ENCODE measurements at places on chromosomes 7 and 10.

GRCh38 chr7:29412912-29413311, 150.7 kb upstream of the PRR15 start:
- DNase-seq: no peak

DNA sequence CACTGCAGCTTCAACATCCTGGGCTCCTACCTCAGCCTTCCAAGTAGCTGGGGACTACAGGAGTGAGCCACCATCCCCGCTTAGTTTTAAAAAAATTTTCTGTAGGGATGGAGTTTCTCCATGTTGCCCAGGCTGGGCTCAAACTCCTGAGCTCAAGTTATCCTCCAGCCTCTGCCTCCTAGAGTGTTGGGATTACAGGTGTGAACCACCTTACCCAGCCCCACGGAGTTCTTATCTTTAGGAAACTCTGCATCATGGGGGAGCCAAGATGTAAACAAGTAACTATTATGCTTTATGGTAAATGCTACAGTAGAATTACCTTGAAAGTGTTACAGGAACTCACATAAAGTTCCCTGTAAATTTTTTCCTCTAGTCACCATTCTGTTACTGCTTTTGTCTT, 65.3 kb downstream of the PHTF2 start:
- no peak for DNase-seq

DNA sequence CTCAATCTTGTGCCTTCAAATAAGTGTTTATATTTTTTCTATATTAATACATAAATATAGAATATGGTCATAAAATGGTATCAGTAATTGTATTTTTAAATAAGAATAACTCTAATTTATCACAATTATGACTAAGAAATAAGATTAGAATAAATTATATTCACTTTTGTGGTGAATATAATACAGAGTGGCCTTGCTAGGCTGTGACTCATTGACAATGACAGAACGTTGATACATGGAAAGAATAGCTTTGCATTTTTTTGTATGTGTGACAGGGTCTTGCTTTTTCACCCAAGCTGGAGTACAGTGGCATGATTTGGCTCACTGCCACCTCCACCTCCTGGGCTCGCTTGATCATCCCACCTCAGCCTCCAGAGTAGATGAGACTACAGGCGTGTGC, 47.8 kb upstream of the PCLO start:
- no peak for DNase-seq

- DNase-seq: no peak
These were observed 118.5 kb downstream of the ABLIM1 start for GRCh38 chr10:114539623-114540022.

- DNase-seq: no peak
These were observed 26.2 kb downstream of the CCSER2 start for GRCh38 chr10:84354623-84355022.

GRCh38 chr10:79239924-79240581, 107.2 kb upstream of the PPIF start:
- DNase-seq: no peak

DNA sequence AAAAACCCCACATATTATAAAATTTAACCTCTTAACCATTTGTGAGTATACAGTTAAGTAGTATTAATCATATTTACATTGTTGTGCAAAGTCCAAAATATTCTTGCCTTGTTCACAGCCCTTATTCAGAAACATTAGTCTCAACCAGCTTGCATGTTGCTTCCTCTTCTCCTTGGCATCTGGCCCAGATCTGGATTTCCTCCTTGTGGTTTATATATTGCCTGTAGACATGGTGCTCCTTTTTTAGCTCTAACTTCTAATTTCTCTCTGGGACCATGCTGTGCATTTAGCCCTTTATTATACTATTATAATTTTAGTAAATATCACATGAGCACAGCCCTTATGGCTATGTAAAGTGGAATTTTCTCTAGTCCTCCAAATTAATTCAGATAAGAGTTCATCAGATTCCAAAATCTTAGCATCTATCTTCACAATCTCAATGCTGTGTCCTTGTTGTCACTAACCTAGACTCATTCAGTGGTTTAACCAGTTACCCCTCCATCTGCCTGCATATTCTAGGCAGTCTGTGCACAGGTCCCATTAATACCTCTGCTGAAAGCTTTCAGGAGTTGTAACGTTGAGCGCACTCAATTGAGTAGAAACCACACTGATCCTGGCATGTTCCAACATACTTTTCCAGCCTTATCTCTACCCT, 7.9 kb downstream of the CPED1 start:
- DNase-seq: peak; percentile 1

GRCh38 chr10:78991187-78991586, 77.6 kb upstream of the ZMIZ1 start:
- DNase-seq: no peak

GRCh38 chr10:86365346-86366032, 1.1 kb downstream of the GRID1 start:
- no peak for DNase-seq

- DNase-seq: no peak
These were observed 74.5 kb upstream of the VKORC1L1 start for GRCh38 chr7:65798111-65799075.

- DNase-seq: no peak
These were observed 42.4 kb upstream of the AGBL3 start for GRCh38 chr7:134943785-134944400.

GRCh38 chr10:36671607-36672006, 453.8 kb upstream of the ANKRD30A start:
- no peak for DNase-seq

DNA sequence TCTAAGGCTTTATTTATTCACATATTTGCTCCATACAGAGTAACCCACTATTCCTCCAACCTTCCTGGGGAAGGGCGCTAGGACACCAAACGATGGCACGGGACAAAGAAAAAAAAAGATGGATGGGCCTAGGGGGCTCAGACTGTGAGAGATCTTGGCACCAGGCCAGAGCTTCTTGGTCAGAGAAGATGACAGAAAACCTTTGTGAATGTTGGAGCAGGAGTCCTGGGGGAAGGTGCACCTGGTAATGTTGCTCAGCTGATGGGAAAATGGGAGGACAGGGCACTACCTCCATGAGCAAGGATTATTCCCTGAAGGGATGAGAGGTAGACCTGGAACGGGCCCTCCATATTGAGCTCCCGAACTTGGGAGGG, 1.4 kb upstream of the SH3PXD2A start:
- no peak for DNase-seq

GRCh38 chr10:59582780-59583179, 126.9 kb downstream of the SLC16A9 start:
- DNase-seq: no peak

DNA sequence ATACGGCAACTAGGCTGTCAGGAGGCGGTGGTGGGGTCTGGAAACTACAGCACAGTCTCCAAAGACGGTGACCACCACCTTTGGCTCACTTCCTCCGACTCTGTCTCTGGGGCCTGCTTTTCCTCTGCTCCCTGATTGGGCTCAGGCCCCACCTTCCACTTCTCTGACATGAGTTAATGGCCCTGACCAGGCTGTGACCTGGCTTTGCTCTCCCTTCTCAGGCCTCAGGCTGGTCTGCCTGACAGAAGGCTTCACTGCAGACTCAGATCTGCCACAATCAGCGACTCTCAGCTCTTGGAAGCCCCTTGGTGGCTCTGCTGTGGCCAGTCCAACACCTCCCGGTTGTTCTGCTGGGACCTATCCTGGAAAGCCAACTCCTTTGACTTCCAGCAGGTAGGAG, 7.7 kb downstream of the STYXL1 start:
- no peak for DNase-seq

GRCh38 chr10:73772281-73773151, 9.3 kb upstream of the CHCHD1 start:
- DNase-seq: peak; percentile 37

GRCh38 chr10:45373576-45374349, at the start of gene ALOX5:
ALOX5 (plus strand) TSS chr10:45374216; CDS start chr10:45374280, 64 bp downstream.
- DNase-seq: no peak

DNA sequence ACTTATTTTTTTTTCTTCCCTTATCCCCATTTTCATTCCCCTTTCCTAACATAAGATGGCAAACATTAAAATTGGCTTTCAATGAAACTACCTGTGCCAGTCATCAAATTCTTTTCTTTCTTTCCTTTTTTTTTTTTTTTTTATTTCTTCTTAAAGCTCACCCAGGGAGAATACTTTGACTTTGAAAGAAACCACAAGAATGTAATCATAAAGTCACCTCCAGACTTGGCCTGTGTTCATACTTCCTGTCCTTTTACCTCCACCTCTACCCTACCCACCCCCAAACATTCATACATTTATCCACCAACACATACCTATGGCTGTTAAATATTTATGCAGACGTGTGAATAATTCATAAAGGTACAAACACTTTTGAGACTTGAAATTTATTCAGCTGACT, 254.6 kb downstream of the SLC25A13 start:
- no peak for DNase-seq

GRCh38 chr10:29389935-29390334, 101.1 kb downstream of the LYZL1 start:
- DNase-seq: no peak

DNA sequence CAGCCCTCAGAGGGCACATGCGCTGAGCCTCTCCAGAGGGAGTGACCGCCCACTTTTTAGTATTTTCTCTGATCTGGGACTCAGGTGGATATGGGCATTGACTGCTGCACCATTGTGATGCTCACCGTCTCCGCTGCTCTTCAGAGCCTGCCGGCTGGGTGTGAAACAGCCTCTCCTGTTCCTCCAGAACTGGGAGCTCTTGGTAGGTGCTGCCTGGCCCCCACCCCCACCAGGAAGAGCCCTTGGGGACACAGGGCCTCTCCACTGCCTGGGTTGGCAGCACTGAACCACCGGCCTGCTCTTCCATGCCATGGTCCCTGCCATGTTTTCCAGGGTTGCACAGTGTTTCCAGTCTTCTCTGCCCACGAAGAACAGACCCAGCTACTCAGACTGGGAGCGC, 36.3 kb downstream of the ARHGAP22 start:
- DNase-seq: no peak

DNA sequence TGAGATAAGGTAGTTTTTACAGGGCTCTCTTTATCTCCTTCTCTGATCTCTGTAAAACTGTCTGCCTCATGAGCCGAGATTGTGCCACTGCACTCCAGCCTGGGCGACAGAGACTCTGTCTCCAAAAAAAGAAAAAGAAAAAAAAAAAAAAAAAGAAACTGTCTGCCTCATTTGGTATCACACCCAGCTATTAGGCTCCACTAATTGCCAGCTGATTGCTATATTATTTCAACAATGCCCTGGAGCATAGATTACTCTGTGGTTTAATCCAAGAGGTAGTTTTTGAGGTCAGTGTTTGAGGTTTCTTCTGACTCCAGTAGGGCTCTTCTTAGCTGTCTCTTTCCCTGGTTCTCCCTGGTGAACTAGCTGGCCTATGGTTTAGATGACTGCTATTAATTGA, 268.1 kb upstream of the PLPP4 start:
- DNase-seq: no peak

GRCh38 chr10:21926949-21927348, 76.6 kb downstream of the DNAJC1 start:
- no peak for DNase-seq

GRCh38 chr7:19762631-19763030, 10.8 kb downstream of the TMEM196 start:
- no peak for DNase-seq

DNA sequence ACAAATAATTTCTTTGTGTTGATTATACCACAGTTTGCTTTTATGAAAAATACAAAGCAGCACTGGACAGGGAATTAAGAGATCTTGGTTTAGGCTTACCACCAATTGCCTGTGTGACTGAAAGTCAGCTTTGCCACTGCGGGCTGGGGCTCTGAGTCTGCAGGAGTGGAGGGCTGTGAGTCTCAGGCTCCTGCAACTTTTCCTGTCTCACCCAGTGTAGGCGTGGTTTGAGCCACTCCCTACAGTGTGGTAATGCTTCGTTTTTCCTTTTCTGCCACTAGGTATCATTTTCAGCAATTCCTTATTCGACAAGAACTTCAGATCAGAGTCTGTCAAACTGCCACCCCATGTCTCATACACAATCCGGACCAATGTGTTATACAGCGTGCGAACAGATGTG, 180.6 kb downstream of the ABCA13 start:
- DNase-seq: no peak

- DNase-seq: no peak
These were observed 373.5 kb downstream of the KCNMA1 start for GRCh38 chr10:77264107-77264506.
